Putamen (tissue), 1 donor: ENCODE measurements at places on chromosomes 16 and 17.
A peak's percentile ranks its signal among the peaks of the same experiment; 100 is the strongest.

- no peak for DNase-seq
These were observed 38.9 kb downstream of the UBE2G1 start for GRCh38 chr17:4327606-4328005.

- DNase-seq, result no peak
These were observed 140.1 kb downstream of the CYLD start for GRCh38 chr16:50881956-50882355.

GRCh38 chr16:19410435-19411171 is 7.1 kb upstream of the TMC5 start:
- no peak for DNase-seq

- DNase-seq, result no peak
These were observed 2.6 kb upstream of the AKAP1 start for GRCh38 chr17:57082441-57082840.

GRCh38 chr17:82101301-82101715 is 3.3 kb upstream of the FASN start:
- DNase-seq, result no peak

DNA sequence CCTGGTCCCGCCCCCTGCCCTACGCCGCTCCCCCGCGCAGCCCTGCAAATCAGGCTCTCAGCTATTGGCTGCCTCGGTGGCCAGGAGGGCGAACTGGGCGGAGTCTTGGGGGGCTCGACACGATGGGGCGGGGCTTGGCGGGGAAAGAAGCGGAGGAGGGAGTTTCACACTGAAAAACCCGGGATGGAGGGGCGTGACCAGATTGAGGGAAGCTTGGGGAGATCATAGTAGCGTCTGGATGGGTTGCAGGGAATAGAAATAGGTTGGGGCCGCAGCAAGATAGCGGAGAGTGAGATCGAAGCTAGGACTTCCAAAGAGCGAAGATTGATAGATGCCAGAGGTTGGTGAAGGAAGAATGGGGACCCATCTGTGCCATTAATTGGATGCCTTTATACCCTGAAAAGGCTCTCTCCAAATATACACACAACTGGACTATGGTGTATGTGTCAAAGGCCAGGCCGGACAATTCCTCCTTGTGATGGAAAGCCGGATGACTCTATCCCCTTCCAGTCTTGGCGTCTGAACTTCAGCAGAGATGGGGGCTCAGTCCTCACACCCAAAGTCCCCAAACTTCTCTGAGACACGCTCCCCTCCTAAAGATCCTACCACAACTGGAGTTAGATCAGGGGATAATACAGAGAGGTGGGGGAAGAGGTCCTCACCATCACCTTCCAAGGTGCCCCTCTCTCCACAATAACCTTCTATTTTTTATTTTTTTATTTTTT is 376 bp upstream of the STAC2 start:
- peak; percentile 76 for DNase-seq

DNA sequence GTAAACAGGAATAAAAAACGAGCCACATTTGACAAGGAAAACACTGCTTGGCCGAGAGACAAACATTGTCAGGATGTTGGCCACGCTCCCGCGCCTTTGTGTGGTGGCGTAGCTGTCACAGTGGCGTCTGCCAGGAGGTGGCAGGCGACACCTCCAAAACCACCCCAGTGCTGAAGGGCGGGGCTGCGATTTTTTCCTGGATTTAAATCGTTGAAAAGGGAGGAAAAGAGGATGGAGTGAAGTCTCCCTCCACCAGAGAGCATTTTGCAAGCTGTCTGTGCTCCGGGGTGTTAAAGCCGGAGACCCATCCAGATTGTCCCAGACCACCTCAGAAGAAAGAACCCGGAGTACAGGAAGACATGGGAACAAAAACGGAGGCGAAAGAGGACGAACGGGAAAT is 12.7 kb downstream of the MRM3 start:
- DNase-seq, result peak; percentile 85

DNA sequence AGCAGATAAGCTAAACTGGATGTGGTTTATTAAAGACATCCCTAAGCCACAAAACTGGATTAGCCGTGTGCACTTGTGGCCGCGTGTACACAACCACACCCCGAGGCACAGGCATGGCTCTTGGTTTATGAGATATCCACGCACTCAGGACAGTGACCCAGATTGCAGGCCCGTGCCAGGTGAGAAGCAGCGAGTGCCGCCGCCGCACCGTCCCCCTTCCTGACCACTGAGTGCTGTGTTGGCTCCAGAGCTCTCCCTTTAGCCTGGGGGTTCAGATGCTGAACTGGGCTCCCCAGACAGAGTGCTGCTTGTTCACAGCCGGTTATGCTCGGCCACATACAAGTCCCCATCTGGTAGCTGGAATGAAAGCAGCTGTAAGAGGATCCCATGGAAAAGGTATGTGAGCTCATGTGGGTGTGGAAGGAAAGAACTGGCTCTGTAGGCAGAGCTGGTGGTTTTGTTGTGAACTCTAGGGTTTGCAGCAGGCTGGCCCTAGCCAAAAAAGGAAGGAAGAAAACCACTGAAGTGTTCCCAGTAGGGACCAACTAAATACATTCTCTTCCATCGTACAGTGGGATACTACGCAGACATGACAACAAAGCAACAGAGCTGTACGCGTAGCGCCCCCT is 29.5 kb downstream of the KNOP1 start:
- no peak for DNase-seq

DNA sequence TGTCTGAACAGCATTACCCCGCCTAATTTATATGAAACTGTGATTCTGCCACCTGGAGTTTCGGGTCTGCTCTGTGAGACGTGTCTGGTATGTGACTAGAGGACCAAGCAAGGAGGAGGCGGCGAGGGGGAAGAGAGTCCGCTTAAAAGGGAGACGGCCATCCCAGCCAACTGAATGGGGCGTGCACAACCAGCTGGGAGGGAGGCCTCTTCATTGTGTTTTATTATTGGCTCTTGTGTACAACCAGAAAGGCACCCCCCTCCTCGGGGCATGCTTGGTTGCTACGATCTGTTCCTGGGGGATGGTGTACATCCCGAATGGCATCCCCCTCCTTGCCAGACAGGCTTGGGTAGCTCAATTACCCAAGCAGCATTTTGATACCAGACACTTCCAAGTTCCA is 384.5 kb upstream of the SALL1 start:
- no peak for DNase-seq

GRCh38 chr16:15457958-15458357 is 23.6 kb downstream of the BMERB1 start:
- no peak for DNase-seq

DNA sequence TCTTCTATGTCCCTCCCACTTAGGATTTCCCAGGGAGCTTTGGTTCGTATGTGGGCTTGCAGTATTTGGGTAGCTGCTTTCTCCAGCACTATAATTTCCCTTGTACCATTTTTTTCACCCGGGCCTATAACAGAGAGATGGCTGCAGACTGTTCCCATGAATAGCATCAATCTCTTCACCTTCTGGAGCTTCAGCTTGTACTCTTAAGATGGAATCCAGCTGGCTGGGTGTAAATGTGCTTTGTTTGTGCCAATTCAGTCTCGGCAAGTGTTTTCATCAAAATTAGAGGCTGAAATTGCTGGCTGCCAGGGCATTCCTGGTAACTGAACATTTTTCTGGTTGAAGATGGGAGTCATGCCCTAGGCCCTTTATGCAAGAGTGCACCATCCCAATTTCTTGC is 12.2 kb upstream of the CPD start:
- DNase-seq, result no peak

DNA sequence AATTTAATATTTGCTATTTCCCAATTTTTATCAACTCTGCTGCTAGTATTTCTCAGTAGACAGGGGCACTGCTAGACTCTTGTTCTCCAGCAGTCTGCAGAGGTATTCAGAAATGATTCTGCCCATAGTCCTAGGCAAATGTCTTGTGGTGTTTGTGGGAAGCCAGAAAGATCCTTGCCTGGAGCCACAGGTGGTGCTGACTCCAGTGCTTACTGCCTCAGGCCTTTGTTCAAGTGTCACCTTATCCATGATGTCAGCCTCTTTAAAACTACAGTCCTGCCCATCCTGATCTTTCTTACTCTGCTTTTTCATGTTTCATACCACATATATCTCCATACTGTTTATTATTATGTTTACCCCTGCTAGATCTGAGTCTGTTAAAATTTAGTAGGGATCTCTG is 26.5 kb downstream of the ZSWIM7 start:
- no peak for DNase-seq

GRCh38 chr17:82015311-82015971 is 7.2 kb downstream of the CENPX start:
- DNase-seq, result no peak

GRCh38 chr17:8488491-8488890 is 52.8 kb downstream of the NDEL1 start:
- no peak for DNase-seq

- no peak for DNase-seq
These were observed 3.8 kb downstream of the EFCAB5 start for GRCh38 chr17:29945281-29945680.

DNA sequence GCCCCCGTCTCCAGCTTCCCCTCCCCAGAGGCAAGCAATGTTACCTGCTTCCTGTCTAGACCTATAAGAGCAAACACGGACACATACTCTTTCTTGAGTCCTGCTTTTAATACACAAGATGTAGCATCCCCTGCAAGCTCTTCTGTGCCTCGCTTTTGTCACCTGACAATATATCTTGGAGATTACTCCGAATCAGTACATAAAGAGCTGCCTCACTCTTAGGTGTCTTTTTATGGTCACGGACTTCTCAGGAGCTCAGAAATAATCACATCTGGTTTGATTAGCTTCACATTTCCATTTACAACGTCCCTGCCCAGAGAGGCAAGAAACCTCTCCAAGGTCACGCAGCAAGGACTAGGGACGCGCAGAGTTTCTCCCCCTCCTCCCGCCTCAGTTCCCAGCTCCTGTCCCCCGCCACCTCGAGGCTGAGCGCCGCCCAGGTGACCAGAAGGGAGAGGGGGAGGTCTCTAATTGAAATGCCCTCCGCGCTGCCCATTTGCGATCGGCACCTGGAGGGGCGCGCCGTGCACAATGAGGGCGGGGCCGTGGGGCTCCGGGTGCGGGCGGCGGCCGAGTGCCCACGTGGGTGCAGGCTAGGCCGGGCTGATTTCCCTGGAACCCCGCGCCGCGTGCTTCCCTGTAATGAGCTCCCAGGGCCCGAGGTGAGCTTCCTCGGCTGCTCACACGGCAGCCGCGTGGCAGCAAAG is 13.8 kb upstream of the SEZ6 start:
- DNase-seq, result no peak

- DNase-seq, result no peak
These were observed 324.8 kb downstream of the PMP22 start for GRCh38 chr17:14940108-14940937.

GRCh38 chr17:13970531-13970930 is 98.8 kb upstream of the COX10 start:
- DNase-seq, result no peak

- DNase-seq, result no peak
These were observed 1.1 kb upstream of the BRCA1 start for GRCh38 chr17:43125967-43126910.

- DNase-seq, result no peak
These were observed 39.6 kb upstream of the USP7 start for GRCh38 chr16:9003322-9003721.

DNA sequence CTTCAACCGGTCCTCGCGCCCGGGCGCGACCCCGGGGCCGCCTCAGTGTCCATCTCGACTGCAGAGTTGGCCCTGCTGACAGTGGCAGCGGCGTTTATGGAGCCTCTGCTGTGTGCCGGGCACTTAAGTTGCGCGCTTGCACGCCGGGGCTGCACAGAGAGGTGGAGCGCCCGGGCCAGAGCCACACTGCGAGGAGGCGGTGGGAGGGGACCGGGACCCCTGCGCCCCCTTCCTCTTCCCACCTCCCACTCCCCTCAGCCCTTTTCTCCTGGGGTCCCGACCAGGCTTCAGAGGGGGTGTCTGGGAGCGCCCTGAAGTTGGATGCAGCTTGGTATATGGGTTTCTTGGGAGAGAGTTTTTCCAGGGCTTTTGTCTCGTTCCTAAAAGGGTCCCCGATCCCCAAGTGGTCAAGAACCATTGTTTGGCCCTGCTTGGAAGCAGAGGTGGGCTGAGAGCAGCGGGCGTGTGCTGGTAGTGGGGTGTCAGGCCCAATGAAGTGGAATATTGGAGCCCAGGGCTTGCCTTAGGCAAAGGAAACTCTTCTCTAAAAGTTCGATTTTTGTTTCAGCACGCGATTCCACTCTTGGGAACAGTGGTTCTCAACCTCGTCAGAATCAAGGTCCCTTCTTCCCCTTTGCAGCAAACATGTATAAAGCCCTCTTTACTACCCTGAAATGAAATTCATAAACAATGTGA is 605 bp downstream of the MRTFB start:
- DNase-seq, result no peak

GRCh38 chr17:49997773-49998703 is 3.0 kb upstream of the DLX3 start:
- peak; percentile 62 for DNase-seq

- DNase-seq, result no peak
These were observed 264.7 kb downstream of the SOX9 start for GRCh38 chr17:72385475-72385874.

- no peak for DNase-seq
These were observed 73.2 kb downstream of the KNOP1 start for GRCh38 chr16:19644877-19645276.

DNA sequence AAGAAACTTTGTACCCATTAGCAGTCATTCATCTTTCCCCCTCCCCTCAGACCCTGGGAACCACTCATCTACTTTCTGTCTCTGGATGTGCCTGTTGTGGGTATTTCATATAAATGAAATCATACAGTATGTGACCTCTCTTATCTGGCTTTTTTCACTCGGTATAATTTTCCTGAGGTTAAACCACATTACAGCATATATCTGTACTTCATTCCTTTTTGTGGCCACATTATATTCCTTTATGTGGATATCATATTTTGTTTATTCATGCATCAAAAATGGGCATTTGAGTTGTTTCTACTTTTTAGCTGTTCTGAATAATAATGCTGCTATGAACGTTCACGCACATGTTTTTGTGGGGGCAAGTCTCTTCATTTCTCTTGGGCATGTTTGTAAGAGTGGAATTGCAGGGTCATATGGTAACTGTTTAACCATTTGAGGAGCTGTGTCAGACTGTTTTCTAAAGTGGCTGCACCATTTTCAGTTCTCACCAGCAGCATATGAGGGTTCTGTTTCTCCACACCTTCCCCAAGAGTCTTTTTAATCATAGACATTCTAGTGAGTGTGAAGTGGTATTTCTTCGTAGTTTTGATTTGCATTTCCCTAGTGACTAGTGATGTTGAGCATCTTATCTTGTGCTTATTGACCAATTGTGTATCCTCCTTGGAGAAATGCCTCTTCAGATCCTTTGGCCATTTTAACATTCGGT is 3.8 kb downstream of the SNX29 start:
- no peak for DNase-seq

DNA sequence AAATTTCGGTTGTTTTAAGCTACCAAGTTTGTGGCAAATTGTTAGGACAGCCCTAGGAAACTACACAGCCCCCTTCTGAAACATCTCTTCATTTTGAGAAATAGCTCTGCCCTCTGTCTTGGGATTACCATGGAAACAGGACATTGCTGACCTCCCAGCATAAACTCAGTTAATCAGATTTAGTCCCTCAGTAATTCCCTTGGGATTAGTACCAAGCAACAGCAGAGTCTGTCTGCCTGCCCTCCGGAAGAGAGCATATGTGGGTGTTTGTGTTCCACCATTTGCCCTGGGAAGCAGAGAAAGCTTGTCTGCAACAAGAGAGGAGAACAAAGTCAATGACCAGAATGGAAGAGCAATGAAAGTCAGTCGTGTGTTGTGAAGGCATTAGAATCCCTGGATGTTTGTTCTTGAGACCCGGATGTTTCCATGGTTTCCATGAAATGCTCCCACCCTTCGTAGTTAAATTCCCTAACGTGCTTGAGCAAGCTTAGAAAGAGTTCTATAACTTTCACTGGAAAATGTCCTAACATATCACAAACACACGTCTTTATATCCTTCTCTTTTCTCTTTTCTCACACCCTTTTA is 26.2 kb downstream of the NUDT7 start:
- no peak for DNase-seq

GRCh38 chr16:10981697-10982216 is 37.4 kb downstream of the CLEC16A start:
- DNase-seq, result no peak
